ENCODE measurements at places on chromosomes 12 and 14.
A peak's percentile ranks its signal among the peaks of the same experiment; 100 is the strongest.

DNA sequence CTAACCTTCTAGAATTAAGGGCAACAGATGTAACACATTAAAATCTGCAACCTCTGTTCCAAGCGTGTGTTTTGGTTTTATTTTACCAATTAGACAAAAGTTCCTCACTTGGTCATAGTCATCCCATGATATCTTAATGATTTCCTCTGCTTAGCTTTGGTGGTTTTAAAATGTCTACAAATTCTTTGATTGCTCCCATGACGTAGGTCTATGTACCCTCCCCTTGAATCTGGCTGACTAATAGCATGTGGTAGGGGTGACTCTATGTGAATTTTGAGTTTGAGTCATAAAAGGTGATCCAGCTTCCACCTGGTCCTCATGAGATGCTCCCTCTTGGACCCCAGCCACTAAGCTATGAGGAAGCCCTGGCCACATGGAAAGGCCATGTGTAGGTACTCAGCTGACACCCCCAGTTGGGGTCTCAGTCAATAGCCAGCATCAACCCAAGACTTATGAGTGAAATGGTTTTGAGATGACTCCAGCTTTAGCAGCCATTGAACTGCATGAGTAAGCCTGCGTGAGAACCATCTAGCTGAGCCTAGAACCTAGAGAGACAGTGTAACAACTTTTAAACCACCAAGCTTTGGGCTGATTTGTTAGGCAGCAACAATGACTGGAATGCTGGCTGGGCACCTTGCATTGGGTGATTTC is 247.1 kb downstream of the MSRB3 start:
- no peak for DNase-seq

DNA sequence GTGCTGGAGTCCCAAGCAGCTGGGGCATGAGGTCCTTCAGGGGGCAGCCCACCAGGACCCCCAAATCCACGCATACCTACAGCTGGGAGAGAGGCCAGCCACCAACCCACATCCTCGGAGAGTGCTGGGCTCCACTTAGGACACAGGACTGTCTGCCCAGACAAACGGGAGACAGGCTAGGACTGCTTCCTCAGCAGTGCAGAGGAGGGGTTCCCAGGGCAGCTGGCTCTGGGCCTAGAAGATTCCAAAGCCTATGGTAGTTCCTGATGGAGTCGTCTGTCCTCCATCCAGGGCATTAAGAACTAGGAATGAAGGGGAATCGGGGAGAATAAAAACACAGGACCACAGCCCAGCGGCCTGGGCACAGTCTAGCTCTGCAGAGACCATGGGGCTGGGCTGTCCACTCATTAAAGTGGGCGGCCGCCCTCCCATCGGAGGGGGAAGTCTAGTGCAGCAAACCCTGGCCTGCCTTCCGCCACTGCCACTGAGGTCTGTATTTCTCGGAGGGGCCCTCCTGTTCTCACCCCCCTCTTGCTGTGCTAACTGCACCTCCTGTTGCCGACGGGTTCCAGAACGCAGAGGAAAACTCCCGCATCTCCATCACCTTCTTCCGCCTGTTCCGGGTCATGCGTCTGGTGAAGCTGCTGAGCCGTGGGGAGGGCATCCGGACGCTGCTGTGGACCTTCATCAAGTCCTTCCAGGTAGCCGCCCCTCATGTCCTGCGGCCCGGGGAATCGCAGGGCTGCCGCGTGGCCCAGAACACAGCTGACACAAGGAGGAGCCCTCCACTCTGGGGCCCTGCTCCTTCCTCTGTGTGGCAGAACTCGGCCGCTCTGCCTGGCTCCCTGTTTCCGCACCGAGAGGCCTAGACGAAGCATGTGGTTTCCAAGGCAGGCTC is 143.5 kb upstream of the FKBP4 start:
- DNase-seq, result no peak

DNA sequence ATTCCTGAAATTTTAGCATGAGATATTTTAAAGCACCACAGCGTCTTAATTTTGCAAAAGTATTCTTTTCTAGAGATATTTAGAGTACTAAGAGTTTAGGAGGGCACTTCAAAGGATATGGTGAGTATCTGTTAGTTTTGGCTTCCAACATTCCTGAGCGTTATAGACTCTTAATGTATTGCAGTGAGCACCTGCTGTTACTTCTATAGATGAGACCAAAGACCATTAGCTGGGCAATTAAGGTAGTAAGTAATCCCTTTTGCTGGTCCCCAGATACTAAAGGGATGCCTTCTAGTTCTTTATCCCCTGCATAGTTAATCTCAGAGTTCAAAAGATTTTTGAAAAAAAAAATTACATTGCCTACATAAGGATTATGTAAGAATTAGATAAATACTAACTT is 975.6 kb downstream of the GALC start:
- no peak for DNase-seq

DNA sequence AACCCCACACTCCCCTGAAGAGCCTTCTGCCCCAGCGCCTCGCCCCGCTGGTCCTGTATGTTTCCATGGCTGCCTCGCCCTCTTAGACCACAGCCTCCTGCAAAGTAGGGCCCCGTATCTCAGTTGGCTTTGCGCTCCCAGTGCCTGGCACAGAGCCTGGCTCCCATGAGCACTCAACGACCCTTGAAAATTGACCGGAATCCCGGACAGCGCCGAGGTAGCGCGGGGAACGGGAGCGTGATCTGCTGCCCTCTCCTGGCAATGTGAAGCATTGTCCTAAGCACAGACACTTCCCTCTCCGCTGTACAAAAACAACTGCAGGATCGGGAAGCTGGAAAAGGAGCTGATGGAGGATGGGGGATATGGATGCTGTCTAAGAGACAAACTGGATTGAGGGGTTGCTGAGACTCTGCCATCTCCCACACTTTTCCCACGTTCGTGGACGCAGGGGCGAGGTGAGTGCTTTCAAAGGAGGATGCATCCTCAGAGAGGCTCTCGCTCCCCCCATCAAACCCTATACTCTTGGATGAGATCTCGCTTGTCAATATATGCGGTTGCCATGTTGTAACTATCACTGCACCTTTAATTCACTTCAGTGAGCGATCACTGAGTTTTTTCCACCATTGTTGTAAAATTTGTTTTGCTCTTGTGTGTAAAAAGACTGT is 10.7 kb upstream of the FKBP4 start:
- DNase-seq, result peak; percentile 43

- DNase-seq, result no peak
Measured at GRCh38 chr12:96034621-96035282, 635 bp downstream of the LTA4H start.

GRCh38 chr14:61668282-61668681 is 27.0 kb upstream of the HIF1A start:
- DNase-seq, result no peak

DNA sequence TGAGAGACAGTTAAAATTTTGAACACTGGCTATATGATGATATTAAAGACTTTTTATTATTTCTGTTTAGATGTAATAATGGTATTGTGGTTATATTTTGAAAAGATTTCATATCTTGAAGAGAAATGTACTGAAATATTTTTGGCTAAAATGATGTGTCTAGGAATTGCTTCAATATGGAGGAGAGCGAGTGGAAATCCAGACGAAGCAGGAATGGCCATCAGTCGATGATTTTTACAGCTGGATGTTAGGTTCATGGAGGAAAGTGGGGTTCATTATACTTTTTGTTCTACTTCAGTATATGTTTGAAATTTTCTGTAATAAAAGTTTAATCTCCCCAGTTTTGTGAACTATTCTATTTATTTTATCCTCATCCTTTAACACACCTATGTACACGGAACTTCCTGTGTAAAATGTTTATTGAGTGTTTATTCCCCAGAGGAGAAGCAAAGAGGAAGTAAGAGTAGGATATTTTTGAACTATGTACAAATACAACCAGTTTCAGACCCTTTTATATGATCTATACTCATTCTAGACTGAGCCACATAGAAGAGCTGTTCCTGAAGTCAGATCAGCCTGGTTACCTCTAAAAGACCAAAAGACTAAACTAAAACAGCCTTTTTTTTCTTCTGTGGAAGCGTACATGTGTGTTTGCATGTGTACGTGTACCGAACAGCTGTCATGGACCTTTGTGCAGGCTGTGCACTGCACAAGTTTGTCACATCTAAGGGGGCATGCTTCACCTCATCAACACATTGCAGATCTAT is 211.0 kb upstream of the NUDT4 start:
- DNase-seq, result no peak

DNA sequence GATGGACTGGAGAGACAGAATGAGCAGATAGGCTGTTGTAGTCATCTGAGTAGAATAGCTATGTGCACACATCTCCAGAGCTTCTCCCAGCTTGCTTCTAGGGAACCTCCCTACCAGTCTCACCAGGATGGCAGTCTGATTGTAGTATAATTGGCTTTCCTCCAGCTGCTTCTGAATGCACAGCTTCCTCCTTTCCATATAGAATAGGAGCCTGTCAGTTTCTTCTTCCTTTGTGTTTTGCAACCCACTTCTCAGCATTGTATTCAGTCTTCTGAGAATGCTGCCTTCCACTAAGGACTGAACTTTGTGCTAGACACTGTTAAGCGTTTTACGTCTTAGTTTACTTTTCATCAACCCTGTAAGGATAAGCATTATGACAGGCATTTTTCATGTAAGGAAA is 2.2 kb upstream of the CSAD start:
- DNase-seq, result no peak

DNA sequence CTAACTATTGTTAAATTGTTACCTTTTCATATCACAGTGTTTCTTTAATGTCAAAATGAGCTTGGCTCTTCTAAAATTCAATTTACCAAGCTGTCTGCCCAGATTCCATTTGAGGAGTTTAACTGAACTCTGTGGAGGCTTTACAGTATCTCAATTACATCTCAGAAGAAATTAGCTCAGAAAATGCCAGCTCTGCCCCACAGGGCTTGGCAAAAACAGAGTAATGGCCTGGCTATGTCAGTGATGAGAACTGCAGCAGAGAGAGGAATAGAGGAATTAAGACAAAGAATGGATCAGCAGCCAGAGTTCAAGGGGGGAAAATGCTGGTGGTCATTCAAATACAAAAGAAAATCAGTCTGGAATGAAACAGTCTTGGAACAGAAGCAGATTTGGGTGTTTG is 15.8 kb upstream of the TMTC1 start:
- no peak for DNase-seq

- no peak for DNase-seq
Measured at GRCh38 chr12:2960996-2961616, 1.9 kb downstream of the TEAD4 start.

DNA sequence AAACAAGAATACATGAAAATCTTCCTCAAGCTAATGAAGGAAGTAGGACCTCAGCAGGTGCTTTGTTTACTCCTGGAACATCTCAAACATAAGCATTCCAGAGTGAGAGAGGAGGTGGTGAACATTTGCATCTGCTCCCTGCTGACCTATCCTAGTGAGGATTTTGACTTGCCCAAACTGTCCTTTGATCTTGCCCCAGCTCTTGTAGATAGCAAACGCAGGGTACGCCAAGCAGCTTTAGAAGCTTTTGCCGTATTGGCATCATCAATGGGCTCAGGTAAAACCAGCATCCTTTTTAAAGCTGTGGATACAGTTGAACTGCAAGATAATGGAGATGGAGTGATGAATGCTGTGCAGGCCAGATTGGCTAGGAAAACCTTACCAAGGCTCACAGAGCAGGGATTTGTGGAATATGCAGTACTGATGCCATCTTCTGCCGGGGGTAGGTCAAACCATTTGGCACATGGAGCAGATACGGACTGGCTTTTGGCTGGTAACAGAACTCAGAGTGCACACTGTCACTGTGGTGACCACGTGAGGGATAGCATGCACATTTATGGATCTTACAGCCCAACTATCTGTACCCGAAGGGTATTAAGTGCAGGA is 1.9 kb downstream of the TOGARAM1 start:
- no peak for DNase-seq

GRCh38 chr12:67517181-67517887 is 131.2 kb upstream of the DYRK2 start:
- no peak for DNase-seq

DNA sequence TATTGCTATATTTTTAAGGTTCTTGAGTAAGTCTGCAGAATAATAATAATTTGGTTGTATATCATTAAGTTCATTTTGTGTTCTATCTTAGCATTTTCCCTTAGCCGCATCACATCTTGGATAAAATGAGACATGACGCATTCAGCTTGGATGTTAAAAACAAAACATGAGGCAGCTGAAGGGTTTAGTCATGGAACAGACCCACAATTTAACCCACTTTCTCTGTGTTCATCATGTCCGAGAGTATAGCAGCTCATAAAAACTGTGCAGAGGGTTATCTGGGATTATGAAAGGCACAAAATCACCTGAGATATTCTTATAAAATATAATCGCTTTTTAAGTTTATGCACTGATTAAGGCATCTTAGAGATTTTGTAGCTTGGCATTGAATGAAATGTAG is 219.3 kb downstream of the TRHDE start:
- DNase-seq, result no peak

DNA sequence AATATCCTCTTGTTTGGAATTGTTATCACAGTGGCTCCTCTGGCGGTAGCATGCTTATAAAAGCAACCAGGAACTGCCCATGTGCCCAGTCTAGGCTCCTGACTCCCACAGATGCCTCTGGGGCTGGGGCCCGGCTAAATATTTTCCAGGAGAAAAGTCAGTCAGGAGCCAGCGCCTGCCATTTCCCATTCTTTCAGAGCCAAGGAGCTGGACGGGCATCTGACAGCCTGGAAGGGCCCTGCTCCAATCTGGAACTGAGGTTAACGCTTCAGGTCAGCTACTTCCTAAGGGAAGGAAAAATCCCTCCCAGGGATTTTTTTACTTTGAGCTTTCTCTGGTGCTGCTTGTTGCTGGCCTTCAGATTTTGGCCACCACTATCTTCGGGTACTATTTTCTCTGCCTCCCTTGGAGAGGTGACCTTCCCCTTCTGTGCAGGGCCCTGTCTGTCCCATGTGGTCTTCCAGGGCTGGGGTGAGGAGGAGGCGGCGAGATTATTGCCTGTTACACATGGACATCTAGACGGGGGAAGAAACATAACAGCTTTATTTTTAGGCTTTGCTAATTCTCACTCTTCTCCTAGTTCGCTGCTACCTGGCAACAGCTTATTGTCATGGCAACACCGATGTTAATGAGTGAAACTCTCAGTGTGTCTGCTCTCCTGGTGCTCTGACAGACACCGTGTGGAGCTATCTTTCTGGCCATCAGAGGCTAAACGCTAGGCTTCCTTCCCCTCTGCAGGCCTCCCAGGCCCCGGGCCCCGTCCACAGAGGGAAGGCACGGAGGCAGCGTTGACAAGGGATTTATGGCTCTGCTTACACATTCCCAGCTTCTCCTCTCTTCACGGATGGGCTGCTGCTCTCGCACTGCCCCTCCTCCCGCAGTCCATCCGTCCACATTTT is 160.4 kb downstream of the CACNA1C start:
- DNase-seq, result no peak

- no peak for DNase-seq
Measured at GRCh38 chr14:24157331-24157730, 3.7 kb upstream of the IRF9 start.

DNA sequence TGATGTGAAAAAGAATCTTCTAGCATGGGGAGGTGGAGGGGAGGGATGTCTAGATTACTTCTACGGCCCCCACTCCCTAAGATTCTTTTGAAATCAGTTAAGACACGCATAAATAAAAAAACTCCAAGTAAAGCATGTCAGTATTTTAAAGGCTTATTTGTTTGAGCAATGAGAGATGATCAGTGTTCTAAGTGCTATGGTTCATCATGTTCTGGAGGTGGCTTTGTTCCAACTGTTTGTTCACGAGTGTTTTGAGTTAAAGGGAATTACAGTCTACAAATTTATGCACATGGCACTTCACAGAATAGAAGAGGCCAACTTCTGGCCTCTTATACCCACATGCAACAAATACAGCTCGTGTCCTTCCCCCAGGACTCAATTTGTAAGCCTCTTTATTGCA is 394.9 kb downstream of the RAD51B start:
- no peak for DNase-seq
